ENCODE measurements at places on chromosomes 12 and 14. TPM values are rescaled to one million over a fixed set of nuclear protein-coding genes. Genes with fewer than 3 reads are reported as not detected.

The ESPL1 gene
- 7.2 TPM for total RNA-seq

The PIP4K2C gene
- 19.8 TPM for total RNA-seq

The ALDH1L2 gene
- 80.8 TPM for total RNA-seq

The CLEC6A gene
- not detected for total RNA-seq

The INHBC gene
- not detected for total RNA-seq
